Epithelial cell of proximal tubule (primary cell): ENCODE measurements at places on chromosomes 13 and 19. TPM values are rescaled to one million over a fixed set of nuclear protein-coding genes. Genes with fewer than 3 reads are reported as not detected.

GRCh38 chr13:73248711-73249580 is 190.1 kb downstream of the KLF5 start:
- no peak for DNase-seq

DNA sequence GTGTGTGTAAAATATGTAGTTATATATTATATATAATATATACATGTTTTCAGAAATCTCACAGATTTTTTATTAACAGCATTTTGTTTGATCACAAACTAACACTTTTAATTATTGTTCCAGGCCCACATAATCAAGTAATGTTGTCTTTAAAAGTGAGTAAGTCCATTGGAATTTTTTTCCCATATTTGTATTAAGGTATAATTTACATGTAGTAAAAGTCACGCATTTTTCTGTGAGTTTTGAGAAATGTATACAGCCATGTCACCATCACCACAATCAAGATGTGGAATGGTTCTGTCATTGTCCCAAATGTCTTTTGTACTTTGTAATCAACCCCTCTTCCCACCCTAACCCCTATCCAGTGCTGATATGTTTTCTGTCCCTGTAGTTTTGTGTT is 120.0 kb upstream of the RFC3 start:
- no peak for DNase-seq

- DNase-seq = no peak
Measured at GRCh38 chr13:91135968-91136367, 211.5 kb upstream of the MIR17HG start.

DNA sequence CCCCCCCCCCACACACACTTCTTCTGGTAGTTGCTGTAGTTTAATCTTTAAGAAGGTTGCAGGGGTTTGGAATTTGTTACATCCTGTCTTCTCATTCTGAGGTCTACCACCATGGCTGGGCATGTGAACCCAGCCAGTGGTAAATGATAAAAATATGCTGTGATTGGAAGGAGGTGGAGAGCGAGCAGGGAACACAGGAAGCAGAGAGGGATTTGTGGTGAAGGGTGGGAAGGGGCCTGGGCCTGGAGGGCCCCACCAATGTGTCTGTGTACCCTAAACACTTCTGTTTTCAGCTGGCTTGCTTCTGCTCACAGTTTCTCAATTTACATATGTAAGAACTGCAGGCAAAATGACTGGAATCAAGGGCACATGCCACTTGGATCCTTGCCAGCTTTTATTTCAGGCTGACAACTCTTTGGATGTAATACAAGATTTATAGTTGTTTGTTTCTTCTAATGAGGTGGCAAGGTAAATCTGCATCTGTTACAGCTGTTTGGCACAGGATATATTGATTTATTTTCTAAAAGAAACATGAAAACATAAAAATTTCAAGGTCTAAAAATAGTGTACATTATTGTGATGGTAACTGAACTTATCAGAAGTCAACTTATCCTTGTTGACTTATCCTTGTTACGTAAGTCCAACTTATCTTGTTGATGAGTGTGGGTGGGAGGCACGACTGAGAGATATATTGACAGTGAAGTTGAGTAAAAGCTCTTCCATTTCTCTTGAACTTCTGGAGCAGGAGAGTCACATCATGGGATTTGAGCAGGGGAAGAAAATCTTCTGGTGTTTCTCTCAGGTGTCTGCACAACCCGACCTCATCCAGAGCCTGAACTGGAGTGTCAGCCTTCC is 313.2 kb downstream of the SHISA2 start:
- DNase-seq = no peak

BRME1 gene
- total RNA-seq = 0.58 and 1.4 TPM in 2 replicates

OR10H1 gene
- total RNA-seq = not detected in 2 replicates

KRI1 gene
- 16.7 and 18.2 TPM in 2 replicates for total RNA-seq
